Lower lobe of right lung (tissue), 2 donors: ENCODE measurements at places on chromosomes 6 and 20.

- no peak for DNase-seq
Measured at GRCh38 chr6:114169763-114170162, 173.1 kb downstream of the HS3ST5 start.

- no peak for DNase-seq
Measured at GRCh38 chr20:406200-407132, 1.6 kb upstream of the RBCK1 start.

DNA sequence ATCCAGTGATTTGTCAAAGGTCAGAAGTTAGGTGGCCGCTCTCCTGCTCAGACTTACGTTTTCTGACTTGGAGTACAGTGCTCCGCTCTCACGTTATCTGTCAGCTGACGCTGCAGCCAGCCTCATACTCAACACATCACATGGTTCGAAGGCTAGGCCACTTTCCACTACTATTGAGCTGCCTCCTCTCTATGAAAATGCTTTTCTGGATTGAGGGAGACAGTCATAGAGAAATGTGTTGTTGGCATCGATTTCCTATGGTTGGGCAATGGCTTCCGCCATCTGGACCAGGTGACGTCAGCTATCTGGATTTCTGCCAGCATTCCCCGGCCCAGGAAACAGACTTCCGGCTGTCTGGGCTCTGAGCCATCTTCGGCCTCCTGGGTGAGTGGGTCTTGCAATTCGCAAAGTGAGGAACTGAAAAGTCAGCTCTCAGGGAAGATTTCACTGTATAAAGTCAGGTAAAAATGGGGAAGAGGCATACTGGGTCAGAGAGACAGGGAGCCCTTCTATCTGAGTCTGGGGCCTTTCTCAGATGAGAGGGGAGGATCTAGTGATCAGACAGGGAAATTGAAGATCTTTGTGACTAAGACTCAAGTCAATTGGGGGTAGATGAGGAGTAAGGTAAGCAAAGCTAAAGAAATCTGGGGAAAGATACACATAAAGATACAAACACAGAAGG, 37.5 kb upstream of the IER3 start:
- peak; percentile 95 for DNase-seq

GRCh38 chr6:136656121-136656520, 105.9 kb upstream of the MAP7 start:
- no peak for DNase-seq

DNA sequence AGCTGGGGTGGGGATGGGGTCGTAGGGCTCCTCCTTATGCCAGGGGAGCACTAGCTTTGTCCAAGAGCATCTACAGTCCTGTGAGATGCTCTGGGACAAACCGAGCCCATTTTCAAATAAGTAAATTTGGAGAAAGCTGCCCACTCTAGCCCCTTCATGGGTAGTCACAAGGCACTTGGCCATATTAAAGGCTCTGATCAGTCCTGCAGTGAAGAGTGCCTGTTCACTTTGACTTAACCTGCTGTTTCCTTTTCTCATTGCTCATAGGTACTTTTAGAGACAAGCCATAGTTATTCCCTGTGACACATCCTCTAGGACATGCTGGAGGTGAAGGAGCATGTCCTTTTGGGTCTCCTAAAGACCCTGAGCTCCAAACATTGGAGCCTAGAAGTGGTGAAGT, 38.4 kb downstream of the FAM110A start:
- DNase-seq = no peak
